ENCODE measurements at places on chromosomes 5 and 9.

DNA sequence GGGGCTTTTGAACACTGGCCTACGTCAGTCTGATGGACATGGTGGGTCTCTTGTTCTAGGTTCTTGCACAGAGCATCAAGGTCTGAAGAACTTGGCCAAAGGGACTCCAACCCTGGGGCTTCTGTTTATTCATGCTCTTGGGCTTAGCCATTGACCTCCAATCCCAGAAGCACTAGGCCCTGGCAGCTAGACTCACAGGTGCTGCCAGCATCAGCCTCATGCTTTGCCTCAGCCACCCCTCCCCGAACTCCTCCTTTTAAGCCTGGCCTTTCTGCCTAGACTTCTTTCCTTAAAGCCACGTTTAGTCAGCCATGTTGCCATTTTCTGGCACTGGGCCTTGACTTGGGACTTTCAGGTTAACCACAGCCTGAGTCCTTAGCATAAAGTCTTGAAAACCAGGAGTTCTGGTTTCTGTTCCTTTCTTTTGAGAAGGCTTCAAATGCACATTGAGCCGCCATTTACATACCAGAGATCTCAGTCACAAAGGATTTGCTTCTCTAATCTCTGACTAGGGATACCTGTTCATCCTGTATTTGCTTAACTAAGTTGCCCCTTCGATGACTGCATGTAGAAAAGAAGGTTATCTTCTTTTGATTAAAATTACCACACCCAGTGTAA is 54.7 kb downstream of the ANGPTL2 start:
- DNase-seq, result no peak

DNA sequence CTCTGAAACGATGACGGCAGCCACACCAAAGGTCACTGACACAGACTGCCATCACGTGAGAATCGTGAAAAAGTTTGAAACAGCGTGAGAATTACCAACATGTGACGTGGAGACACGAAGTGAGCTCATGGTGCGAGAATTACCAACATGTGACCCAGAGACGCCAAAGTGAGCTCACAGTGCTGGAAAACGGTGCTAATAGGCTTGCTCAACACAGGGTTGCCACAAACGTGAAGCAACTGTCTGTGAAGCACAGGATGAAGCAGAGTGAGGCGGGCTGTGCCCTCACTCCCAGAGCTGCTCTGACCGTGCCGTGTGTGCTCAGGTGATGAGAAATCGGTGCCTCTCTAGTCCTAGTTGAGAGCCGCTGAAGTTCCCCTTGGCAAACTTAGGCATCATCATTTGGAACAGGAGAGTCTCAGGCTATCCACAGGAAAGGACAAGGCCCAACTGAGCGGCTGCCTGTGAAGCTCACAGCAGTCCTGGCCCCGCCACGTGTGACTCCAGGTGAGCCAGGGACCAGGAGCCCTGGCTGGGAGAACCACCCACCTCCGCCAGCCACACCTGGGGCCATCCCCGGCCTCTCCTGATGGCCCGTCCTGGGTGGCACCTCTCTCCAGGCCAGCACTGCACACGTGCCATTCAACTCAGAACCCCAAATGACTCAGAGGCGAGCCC is 29.8 kb upstream of the SLC6A3 start:
- no peak for DNase-seq

DNA sequence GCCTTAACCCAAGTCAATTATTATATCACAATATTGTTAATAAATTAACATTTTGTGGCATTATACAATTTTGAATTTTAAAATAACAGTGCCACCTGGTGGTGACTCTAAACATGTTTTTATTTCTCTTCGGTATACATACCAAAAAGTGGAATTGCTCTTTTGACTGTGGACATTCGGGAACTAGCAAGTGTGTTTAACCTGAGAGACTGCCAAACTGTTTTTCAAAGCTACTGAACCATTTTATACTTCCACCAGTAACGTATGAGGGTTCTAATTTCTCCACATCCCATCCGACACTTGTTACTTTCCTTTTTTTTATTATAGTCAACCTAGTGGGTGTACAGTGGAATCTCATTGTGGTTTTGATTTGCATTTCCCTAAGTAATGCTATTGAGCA is 18.3 kb upstream of the HSDL2 start:
- no peak for DNase-seq

- no peak for DNase-seq
Measured at GRCh38 chr9:115328228-115328627, 210.3 kb upstream of the TNC start.

DNA sequence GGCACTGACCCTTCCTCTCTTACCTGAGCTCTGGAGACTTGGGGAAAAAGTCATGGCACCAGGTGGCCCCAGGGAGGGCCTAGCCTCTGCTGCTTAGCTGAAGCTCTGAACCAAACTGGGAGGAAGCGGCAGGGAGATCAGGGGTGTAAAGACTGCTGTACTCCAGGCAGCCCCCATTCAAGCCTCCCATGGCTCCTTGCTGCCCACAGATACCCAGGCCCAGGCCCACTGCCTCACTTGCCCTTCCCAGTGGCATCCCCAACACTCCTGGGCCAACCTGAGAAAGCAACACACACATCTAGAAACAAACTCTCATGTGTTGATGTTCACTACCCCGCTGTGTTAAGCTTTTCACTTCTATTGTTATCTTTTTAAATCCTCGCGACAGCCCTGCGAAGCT is 151.6 kb downstream of the C5orf15 start:
- no peak for DNase-seq

GRCh38 chr9:116958881-116959280 is 271.8 kb downstream of the TRIM32 start:
- no peak for DNase-seq

- no peak for DNase-seq
Measured at GRCh38 chr9:20744036-20744630, 60.1 kb downstream of the FOCAD start.

- DNase-seq, result no peak
Measured at GRCh38 chr9:35232867-35233544, 71.2 kb downstream of the UNC13B start.

GRCh38 chr9:72790989-72791388 is 161.9 kb downstream of the ALDH1A1 start:
- DNase-seq, result no peak

DNA sequence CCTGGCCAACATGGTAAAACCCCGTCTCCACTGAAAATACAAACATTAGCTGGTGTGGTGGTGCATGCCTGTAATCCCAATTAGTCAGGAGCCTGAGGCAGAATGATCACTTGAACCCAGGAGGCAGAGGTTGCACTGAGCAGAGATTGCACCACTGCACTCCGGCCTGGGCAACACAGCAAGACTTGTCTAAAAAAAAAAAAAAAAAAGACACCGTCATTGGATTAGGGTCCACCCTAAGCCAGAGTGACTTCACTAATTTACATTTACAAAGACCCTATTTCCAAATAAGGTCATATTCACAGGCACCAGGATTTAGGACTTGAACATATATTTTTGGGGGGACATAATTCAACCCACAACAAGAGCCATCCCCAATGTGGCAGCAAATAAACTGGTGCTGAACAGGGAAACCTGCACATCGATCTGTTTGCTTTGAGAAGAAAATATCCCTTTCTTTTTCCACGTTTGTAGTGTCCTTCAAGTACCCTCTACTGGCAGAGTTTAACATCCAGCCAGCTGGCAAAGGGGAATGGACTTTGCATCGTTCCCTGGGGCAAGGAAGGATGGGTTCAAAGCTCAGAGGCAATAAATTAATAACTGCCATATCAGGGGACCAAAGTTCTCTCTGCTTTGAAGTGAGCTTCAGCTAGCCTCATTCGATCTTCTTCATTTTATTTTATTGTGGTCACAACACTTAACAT is 3.7 kb upstream of the DNAJC25 start:
- DNase-seq, result no peak

GRCh38 chr5:40206030-40206429 is 473.7 kb upstream of the PTGER4 start:
- DNase-seq, result no peak

DNA sequence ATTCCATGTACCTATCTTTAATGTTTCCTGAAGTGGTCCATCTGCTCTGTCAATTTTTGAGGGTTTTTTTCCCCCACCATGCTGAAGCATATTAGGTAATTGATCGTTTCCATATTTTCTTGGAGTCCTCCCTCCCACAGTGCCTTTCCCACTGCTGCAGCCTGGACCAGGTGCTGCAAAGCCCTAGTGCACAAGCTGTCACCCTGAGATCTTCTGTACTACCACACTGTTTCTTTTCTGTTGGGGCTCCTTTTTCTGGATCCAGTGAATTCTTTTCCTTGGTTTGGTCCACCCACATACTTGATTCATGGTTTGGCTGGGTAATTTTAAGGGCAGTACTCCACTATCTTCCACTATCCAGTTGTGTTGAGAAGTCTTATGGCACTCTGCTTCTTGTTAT is 30.9 kb upstream of the FAM169A start:
- DNase-seq, result no peak

GRCh38 chr5:107580889-107581820 is 89.6 kb downstream of the EFNA5 start:
- DNase-seq, result no peak

DNA sequence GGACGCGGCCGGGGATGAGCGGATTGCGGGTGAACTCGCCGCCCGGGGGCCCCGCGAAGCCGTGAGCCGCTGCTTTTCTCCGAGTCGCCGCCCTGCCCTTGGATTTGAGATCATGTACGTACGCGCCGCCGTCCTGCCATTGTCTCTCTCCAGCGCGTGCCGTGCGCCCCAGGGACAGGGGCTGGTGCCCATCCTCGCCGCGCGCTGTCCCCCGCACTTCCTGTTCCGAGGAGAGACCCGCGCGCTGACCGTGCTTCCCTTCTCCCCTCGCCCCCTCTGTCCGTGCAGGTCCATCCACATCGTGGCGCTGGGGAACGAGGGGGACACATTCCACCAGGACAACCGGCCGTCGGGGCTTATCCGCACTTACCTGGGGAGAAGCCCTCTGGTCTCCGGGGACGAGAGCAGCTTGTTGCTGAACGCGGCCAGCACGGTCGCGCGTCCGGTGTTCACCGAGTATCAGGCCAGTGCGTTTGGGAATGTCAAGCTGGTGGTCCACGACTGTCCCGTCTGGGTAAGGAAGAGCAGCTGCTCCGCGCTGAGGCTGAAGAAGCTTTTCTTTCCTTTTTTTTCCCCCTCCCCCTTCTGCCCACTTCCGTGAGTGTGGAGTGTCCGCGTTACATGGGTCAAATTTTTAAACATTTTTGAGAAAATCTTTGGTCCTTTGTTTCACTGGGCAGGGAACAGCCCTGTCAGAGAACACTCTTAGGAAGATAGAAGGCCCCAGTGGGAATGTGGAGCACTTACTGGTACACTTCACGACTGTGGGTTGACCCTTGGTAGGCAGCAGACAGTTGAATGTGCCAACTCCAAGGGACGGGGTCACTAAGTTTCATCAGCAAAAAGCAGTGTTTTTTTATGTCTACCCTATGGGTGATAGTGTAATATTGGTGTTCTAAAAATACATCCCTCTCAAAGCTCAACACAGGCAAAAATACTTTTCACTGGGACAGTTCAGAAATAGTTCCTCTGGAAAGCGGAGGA is 727 bp downstream of the RHOBTB3 start:
- DNase-seq, result peak; percentile 58

DNA sequence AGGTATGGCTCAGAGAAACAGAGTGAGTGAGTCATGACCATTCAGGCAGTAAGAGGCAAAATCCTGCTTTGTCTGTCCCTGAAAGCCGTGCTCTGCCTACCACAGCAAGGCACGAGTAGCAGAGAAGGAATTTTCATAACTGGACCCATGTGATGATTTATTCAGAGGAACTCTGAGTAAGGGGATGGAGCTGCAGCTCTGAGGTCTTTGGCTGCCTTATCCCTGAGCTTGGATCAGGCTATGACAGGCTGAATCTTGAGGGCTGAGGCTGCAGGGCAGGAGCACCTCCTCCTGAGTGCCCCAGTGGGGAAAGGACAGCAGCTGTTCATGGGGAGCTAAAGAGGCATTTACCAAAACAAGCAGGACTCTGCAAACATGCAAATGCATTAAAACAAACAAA is 183.4 kb downstream of the PAPPA start:
- no peak for DNase-seq

DNA sequence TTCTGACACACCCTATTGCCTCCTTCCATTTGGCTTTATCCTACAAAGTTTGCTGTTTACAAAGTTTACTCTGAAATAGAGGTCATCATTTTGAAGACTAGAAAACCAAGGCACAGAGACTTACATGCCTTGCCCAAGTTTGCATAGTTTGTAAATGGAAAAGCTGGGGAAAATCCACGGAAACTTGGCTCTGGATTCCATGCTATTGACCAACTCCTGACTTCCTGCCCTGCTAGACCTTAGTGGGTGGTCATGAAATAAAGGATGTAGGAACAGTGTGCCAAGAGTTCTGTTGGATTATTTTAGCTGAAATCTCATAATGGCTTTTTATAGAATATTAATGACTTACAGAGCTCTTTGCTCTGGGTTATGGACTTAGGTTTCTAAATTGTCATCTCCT is 69.5 kb downstream of the GRIA1 start:
- no peak for DNase-seq

- DNase-seq, result no peak
Measured at GRCh38 chr5:134086943-134087305, 27.6 kb upstream of the TCF7 start.

DNA sequence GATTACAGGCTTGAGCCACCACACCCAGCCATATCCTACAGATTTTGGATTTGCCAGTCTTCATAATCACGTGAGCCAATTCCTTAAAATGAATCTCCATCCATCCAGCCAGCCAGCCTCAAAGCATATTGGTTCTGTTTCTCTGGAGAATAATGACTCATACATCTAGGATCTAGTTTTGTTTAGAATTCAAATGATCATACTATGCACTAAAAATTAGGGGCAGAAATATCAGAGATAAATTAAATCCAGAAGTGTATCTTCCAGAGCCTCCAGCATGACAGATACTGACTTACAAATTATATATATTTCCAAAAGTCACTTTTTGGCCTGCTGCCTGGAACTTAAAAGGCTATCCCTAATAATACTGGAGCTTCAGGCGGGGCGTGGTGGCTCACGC is 119.1 kb upstream of the NR5A1 start:
- DNase-seq, result no peak

DNA sequence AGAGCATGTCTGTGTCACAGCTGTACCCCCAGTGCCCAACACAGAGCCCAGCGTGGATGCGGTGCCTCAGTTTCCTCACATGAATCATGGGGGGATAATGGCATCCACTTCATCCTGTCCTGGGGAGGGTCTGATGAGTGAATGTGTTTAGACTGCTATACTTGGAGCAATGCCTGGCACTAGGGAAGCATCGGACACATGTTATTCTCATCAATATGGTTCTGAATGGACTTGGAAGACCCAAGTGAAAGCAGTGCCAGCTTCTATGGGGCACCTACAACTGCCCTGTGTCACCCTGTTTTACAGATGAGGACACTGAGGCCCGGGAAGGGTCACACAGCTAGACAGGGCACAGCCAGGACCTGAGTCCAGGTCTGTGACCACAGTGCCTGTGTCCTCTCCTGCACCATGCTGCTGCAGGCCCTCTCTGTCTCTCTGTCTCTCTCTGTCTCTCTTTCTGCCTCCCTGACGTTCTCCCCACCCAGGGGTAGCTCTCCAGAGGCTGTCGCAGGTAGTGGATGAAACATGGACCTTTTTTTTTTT is 42.3 kb upstream of the NEK6 start:
- no peak for DNase-seq

GRCh38 chr5:175894793-175895192 is 23.4 kb downstream of the CPLX2 start:
- no peak for DNase-seq

All from ureter (tissue), 1 donor.